NCI-H526 treated with DMSO at 0.1 percent for 48 hours (cell line): ENCODE measurements at places on chromosomes 4 and X.

DNA sequence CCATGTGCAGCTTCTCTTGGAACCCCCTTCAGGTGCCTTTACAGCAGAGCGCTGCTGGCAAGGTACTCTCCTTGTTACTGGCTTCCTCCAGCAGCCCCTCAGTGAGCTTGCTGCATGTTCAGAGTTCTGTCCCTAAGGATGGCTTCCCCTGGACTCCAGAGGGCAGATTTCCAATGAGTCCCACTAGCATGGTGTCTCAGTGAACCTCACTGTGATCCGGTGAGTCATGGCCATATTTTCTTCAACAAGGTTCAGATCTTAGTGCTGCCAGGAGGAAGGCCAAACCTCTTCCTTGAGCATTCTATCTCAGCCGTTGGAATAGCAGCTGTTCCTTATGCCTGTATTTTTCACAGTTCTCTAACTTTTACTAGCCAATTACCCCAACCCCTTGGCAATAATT is 98.8 kb downstream of the CASK start:
- DNase-seq: no peak

DNA sequence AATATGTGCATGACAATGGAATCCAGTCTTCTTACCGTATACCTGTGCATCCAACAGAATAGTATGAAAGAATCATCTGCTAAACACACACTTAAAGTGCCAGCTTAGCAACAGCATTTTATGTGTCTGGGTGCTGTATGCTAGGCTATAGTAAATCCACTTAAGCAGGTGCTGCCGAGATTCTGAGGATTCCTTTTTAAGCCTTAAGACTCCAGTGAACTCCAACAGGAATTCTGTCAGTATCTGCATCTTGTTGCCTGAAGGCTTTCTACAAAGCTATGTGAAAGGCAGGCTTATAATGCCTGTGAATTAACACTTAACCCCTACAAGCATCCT is 1076.4 kb upstream of the PABPC4L start:
- DNase-seq: no peak

DNA sequence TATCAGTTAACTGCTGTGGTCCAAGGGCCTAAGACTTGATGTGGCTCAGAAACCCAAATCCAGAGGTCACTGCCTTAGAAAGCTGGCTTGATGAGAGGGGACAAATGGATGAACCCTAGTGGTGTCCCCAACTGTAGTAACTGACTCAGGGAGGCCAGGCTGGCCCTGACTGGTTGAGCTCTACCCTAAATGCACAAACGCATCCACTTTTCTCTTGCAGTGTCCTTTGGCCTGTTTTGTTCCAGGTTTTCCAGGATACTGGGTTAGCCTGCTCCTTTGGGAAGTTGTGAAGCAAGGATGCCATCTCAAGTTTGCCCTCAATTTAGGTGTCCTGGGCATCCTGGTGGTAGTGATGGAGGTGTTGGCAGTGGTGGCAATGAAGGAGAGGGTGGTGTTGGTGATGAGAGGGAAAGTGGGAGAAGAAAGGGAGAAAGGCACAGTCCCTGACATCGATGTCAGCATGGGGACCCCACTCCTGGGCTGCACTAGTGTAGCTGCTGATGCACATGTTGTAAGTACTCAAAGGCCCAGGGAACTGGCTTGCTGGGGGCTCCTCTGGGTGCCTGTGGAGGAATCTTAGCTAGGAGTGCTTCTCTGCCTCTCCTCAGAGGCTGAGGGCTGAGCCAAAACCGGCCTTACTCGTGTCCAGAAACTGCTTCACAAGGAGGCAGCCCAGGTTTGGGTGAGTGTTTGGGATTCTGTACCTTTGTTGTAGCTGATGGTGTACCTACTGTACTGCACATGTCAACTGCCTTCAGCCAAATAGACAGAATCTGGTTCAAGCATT is 2.9 kb upstream of the HAND2 start:
- no peak for DNase-seq

- DNase-seq: no peak
These were observed 24.1 kb downstream of the FAM47E start for GRCh38 chr4:76275486-76276124.

DNA sequence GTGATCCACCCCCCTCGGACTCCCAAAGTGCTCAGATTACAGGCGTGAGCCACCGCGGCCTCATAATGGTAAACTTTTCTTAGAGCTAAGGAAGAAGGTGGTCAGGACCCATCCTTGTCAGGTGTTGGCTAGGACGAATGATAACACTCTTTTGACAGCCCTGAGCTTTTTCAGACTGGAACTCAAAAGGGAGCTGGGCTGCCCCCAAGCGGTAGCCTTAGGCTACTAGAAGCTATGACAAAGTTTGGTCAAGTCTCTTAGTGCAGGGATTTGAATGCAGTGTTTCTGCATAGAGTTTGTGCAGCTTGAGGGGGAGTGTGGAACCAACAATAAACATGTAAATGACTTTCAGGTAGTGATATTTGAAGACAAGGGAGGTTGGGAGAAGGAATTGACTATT is 11.8 kb upstream of the HSD17B10 start:
- peak; percentile 5 for DNase-seq

- no peak for DNase-seq
These were observed 37.2 kb downstream of the LIMCH1 start for GRCh38 chr4:41575207-41575606.
